Progenitor cell of endocrine pancreas (in vitro differentiated cells): ENCODE measurements at places on chromosomes 6 and 20. TPM values are rescaled to one million over a fixed set of nuclear protein-coding genes. Genes with fewer than 3 reads are reported as not detected.
A peak's percentile ranks its signal among the peaks of the same experiment; 100 is the strongest.

Gene PDE10A
- total RNA-seq: 14.4 and 17.8 TPM in 2 replicates

Gene SLC17A1
- total RNA-seq: 0.49 TPM in 1 of 2 replicates, not detected in the other

Gene C20orf204
- total RNA-seq: 3.3 and 3.4 TPM in 2 replicates

- no peaks in the 10 kb centered on the region for H3K27me3 ChIP-seq
- peaks cover 64% of the 10 kb centered on the region for H3K4me1 ChIP-seq
- H3K36me3 ChIP-seq: no peaks in the 10 kb centered on the region
- H3K27ac ChIP-seq: peak overlapping the region; percentile 62
Observed at GRCh38 chr20:42549496-42549895, 640.2 kb downstream of the PTPRT start.
